ENCODE measurements at places on chromosomes 7 and 10.
A peak's percentile ranks its signal among the peaks of the same experiment; 100 is the strongest.

DNA sequence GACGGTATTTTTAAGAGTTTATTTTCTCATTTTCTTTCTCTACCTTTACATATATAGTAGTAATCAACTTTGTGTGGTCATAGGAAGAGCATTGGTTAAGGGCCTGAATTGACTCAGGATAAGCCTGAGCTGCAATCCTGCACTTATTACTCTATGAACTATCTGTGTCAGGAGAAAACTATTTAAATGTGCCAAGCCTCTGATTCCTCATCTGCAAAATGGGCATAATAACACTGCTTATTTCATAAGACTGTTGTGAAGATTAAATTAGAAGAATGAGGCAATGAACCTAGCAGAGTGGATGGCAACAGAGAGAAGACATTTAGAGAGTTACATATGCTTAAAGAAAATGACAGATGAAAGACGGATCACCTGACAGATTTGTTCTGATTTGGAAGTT, 175.5 kb downstream of the RELN start:
- DNase-seq, result no peak

GRCh38 chr10:62562101-62562500, 187.9 kb downstream of the ZNF365 start:
- no peak for DNase-seq

DNA sequence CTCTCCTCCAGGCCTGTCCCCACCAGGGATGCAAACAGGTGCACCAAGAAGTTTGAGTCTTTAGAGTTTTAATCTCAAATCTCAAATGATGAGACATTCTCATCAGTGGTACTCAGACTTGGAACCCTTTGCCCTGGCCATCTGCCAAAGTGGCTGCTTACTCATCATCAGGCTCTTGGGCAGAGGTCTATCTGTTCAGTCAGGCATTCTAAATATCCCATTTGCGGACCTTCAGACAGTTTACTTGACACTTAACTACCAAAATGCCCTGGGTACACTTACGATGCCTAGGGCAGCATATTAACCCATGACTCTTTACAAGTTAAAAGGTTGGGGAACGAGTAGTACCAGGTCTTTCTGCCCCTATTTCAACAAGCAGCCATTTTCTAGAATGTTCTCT, 61.2 kb upstream of the YAE1 start:
- no peak for DNase-seq

GRCh38 chr7:151138153-151138851, 29.2 kb downstream of the GBX1 start:
- DNase-seq, result no peak

- DNase-seq, result no peak
Measured at GRCh38 chr7:67486401-67486800, 489.8 kb downstream of the TYW1 start.

- no peak for DNase-seq
Measured at GRCh38 chr10:3702569-3702968, 82.4 kb downstream of the KLF6 start.

DNA sequence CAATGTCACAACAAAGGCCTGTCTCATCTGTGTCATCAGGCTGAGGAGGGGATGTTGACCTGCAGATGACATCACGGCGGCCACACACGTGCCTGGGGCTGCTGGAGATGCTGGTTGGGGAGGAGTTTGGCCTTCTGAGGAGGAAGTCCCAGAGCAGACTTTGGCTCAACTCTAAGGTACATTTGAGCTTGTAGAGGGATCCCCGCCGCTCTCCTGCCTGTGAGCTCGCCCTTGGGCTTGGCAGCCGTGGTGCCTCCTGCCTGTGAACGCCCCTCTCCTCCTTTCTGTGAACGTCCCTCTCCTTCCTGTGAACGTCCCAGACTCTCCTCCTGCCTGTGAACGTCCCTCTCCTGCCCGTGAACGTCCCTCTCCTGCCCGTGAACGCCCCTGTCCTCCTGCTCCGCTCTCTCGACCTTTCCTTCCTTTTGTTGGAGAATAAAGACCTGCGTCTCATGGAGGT, 176.4 kb downstream of the DNAJB6 start:
- DNase-seq, result no peak

- DNase-seq, result no peak
Measured at GRCh38 chr7:75771224-75771623, 787 bp downstream of the CCL26 start.

GRCh38 chr7:45655539-45655938, 81.4 kb downstream of the ADCY1 start:
- no peak for DNase-seq

- no peak for DNase-seq
Measured at GRCh38 chr7:5222841-5223411, 32.9 kb downstream of the WIPI2 start.

DNA sequence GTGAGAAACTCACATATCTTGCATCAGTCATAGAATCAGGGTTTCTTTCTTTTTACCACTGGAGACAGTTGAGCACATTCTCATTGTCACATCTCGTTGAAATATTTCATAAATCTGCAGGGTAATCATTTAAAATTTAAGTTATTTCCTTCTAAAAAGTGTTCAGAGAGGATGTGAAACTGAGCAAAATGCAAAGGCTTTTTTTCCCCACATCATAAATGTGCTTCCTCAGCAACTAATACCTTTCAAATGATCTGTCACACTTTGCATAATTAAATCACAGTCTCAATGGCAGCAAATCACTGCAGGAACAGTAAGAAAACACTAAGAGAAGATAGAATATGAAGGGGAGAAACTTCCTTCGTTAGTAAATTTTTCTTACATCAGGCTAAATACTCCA, 187.5 kb downstream of the EVX1 start:
- DNase-seq, result no peak

DNA sequence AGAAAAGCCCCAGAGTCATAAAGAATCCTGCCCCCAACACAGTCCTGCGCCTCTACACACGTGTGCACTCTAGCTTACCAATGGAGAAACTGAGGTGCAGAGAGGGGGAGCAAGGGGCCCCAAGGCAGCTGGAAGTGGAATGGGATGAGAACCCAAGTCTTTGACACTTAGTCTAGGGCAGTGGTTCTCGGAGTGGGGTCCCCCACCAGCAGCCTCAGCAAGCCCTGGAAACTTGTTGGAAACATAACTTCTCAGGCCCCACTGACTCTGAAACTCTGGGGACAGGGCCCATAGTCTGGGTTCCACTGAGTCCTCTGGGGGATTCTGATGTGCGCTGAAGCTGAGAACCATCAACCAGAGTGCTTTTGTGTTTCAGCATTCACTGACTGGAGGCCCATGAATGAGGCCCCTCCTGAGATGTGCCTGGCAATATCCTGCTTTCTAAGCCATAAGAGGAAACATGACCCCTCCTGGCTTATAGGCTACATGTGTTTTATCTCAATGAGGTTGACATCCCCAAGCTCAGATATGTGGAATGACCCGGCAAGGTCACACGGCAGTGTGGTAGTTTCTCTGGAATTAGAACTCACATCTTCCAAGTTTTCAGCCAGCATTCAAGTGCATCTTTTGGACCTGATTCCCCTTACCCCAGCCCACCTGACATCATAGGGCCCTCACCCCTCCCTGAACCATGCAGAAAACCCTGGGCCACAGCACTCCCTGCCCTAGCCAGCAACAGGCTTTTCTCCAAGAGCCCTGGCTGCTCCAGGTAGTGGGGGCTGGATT, 147.3 kb upstream of the PCBD1 start:
- DNase-seq, result no peak

DNA sequence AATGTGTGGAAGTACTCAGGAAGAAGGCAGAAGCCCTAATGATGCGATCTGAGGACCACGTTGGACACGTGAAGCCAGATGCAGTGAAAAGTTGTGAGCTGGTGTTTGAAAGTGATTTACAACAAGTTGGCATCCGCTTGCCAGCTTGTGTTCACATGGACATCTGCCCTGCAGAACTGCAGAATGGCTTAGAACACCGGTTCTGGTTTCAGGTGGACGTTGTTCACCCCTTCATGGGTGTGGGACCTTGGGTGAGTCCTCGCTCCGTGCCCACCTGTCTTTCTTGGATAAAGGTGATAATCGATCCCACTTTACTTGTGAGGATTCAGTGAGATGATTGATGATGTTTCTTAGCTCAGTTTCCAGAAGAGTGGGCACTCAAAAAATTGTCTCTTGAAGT, 53.8 kb downstream of the CAMK1D start:
- DNase-seq, result no peak

GRCh38 chr10:228366-228765, 93.1 kb downstream of the ZMYND11 start:
- no peak for DNase-seq

DNA sequence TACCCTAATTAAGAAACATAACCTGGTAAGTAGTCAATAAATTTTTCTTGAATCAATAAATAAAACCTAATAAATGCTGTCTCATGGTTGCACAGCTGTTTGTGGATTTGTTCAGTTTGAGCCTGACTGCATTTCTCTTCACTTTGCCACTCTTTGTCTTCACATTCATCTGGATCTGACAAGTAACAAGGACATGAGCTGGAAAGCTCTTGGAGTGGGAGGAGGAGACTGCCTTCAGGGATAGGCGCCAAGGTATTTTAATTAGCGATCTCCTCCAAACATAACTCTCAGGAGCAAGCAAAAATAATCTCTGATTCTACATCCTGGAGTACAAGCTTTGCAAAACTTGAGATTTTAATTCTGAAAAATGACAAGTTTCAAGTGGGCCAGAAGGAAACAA, 251.0 kb downstream of the BMPER start:
- no peak for DNase-seq

DNA sequence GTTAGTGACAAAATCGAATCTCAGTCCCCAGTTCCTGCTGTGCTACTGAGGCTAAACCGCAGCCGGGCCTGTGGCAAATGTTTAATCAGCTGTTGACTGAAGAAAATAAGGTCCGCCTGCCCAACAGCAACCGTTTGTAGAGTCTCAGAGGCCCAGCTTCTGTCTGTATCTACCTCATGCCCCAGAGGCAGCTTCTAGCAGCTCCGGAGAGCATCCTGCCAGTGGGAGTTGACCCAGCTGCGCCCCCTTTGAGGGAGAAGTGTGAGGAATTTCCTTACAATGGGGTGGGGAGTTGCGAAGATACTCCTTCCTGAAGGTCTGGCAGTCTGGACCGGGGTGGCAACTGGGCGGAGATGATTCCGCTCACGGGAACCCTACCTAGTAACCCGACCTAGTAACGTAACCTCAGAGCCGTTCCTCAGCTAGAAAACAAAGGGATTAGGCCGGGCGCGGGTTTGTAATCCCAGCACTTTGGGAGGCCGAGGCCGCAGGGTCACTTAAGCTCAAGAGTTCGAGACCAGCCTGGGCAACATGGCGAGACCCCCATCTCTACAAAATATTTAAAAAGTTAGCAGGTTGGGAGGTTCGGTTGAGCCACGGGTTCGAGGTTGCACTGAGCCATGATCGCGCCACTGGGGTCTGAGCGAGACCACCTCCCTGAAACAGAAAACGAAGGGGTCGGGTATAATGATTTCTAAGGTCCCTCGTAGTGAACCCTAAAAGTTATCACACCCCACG, 846 bp upstream of the ZNF775 start:
- no peak for DNase-seq

- DNase-seq, result no peak
Measured at GRCh38 chr7:5559576-5560240, 136.1 kb upstream of the TNRC18 start.

DNA sequence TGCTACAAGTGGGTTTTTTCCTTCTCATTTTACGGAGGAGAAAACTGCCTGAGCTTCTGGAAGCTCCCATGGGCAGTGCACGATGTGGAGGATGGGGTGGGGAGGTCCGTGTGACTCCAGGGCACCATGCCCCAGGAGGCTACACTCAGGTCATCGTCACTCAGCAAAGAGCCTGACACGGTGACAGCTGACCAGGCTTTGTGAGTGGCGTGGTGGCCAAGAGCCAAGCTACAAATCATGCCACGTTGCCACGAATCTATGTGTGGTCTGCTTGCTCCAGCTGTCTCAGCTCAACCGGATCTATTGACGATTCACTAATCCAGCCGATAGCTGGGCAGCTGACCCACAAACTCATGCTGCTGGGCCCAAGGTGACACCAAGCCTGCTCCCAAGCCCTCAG, 27.6 kb upstream of the C10orf71 start:
- no peak for DNase-seq

DNA sequence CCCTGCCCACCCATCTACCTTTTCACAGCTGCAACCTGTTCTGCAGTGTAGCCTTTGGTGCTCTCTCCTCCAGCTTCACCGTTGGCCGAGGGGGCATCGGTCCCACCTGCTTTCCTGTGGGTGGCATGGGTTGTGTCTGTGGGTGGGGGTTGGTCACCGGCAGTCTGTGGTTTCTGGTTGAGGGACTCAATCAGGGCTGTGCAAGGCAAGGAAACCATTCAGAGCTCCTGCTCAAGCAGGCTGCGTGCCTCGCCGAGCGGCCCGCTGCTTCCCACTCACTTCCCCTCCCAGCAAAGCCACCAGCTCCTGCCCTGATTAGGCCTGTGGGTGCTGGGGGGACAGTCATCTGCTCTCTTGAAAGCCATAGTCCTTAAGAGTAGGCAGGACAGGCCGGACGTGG, 9.8 kb downstream of the DNAJB12 start:
- DNase-seq, result peak; percentile 50

DNA sequence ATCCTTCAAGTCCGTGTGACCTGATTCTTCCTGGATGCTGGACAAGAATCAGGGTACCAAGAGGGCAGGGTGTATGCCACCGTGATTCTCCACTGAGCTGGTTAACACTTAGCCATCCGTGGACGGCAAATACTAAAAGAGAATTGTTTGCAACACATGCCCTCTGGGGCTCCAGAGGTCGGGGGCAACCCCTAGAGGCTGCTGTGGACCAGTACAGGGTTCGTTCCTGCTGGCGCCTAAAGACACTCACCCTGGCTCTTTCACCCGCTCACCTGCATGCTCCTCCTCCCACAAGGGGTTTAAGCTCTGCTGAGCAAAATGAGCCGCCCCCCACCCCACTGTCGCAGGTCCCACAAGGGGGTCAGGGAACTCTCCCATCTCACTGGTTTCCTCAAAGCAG, 148.7 kb upstream of the ITGB1 start:
- DNase-seq, result no peak

- DNase-seq, result no peak
Measured at GRCh38 chr7:139321071-139321745, 19.9 kb upstream of the FMC1 start.

DNA sequence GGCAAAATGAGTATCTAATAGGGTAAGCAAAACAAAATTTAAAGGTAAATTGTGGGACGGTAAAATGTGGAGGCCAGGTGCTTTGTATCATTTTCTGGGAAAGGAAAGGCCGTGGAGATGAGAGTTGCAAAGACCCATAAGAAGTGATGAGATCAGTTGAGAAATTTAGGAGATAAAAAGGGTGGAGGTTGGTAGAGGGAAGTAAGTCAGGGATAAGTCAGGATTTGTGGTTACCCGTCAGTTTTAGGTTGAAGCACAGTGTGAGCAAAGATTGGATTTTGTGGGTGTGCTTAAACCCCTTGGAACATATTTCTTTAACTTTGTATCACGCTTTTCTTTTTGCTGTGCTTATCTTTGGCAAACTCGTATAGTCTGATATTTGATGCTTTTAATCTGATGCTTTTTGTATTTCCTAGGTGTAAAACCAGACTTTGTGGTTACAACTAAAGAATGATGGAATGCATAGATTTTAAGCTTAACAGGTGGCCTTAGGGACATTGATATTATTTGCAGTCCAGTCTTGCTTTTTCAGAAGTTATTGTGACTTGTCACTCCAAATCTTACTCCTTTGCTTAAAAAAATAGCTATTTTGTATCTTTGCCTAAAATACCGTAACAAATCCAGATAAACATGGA, 1.2 kb downstream of the BTRC start:
- no peak for DNase-seq

- DNase-seq, result no peak
Measured at GRCh38 chr10:62178568-62178967, 90.1 kb downstream of the RTKN2 start.
